ENCODE measurements at places on chromosomes 7 and 10.

- no peak for DNase-seq
Observed at GRCh38 chr7:36165059-36165458, 12.0 kb downstream of the EEPD1 start.

DNA sequence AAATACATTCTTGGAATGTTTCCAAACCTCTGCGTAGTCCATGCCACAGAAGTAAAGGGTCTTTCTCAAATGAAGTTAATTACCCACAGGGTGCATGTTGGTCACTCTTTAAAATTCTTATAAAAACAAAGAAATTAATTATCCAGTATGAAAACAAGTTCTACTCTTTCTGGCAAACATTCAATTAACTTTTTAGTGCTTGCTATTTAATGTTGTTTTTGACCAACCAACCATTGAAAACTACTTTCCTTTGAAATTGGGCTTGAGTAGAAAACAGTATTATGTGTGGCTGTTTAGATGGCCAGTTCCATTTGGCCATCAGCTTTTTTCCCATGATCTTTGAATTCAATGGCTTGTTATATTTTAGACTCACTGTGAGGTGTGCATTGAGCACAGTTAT, 83.0 kb downstream of the TAF3 start:
- DNase-seq: no peak

DNA sequence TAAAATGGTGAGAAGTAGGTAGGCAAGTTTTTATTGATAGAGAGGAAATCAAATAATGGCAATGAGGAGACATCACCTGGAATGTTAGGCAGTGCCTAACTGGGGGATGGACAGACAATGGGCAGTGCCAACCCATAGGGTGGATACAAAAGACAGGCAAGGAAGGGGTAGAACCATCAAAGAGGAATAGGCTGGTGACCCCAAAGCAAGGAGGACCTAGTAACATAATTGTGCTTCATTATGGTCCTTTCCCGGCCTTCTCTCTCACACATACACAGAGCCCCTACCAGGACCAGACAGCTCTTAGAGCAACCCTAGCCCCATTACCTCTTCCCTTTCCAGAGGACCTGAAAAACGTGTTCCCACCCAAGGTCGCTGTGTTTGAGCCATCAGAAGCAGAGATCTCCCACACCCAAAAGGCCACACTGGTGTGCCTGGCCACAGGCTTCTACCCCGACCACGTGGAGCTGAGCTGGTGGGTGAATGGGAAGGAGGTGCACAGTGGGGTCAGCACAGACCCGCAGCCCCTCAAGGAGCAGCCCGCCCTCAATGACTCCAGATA, 30.0 kb downstream of the PRSS2 start:
- DNase-seq: no peak

GRCh38 chr7:25906003-25906402, 246.0 kb upstream of the NFE2L3 start:
- no peak for DNase-seq

- no peak for DNase-seq
Observed at GRCh38 chr7:135712182-135712782, 15.7 kb downstream of the SLC13A4 start.

DNA sequence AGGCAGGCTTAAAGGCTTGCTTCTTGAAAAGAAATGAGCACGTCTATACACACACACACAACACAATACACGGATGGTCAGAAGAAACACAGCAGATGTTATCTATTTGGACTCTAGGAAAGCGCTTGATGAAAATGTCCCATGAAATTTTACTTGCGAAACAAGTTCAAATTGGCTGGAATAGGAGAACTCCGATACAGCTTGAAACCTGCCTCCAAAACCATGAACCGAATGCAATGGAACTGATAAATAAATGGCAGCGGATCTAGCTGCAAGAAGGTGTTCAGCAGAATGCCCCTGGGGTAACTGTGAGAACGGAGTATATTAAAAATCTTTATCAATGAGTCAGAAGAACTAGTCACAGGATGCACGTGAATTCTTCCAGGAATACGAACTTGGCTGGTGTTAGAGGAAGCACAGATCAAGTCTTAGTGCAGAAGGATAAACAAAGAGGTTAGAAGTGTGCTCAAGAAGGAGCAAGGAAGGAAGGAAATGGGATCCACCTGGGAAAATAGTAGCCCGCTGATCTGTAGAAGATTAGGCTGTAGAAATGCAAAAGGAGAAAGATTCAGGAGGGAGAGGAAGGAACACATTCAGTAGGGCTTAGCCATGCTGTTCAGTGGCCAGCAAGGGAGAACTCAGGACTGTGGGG, 142.0 kb upstream of the PRKCQ start:
- peak; percentile 85 for DNase-seq

DNA sequence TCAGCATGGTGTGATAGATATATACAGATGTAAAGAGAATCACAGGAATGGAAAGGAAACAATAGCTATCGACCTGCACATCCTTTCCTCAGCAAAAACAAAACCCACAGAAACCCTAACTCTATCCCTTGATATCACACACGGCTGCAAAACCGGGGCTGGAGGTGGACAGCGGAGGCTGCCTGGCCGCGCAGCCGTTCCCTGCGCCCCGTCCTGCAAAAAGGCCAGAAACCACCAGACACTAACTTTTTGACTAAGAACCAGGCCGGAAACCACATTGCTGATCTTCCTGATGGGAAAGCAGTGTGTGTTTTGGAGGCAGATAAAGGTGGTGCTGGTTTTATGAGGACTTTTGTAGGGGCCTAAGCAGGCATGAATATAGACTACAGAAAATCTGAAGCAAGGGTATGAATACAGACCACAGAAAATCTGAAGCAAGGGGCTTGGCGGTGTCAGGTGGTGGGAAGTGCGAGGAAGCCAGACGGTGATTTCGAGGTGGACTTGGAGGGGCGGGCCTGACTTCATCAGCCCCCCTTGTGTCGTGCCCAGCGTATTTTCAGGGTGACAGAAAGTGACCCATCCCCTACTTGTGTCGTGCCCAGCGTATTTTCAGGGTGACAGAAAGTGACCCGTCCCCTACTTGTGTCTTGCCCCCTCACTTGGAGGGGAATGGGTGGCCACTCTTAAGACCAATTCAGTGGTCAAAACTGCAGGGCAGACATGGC, 123.3 kb downstream of the WDR37 start:
- DNase-seq: no peak
